ENCODE measurements at places on chromosomes 16 and 17.

DNA sequence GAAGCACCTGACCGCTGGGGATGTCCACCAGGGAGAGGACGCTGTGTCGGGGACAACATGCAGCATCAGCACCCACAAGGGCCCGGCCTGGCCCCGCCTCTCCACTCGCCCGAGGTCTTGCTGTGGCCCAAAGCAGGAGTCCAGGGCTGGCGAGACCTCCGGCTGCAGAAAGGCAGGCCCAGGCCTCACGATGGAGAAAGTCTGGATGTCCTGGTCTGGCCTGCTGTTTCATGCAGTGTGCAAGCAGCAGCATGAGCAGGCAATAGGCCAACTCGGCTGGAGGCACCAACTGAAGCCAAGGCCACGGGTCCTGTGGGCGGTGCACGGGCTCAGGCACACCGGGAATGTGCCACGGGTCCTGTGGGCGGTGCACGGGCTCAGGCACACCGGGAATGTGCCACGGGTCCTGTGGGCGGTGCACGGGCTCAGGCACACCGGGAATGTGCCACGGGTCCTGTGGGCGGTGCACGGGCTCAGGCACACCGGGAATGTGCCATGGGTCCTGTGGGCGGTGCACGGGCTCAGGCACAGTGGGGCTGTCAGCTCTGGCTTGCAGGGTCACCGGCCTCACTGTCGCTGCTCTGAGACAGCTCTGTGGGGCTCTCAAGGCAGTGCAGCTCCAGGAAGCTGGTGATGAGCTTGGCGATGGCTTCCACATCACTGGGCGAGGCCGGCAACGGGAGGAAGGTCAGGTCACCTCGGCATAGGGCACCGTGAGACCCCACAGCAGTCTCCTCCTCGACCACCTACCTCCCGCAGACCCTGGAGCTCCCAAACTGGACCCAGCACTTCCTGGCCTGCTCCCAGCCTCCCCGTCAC is 6.9 kb downstream of the CYBC1 start:
- DNase-seq, result no peak

- no peak for DNase-seq
Observed at GRCh38 chr16:74732707-74733350, 32.2 kb upstream of the MLKL start.

GRCh38 chr16:12092544-12092921 is 116.0 kb downstream of the SNX29 start:
- DNase-seq, result no peak

DNA sequence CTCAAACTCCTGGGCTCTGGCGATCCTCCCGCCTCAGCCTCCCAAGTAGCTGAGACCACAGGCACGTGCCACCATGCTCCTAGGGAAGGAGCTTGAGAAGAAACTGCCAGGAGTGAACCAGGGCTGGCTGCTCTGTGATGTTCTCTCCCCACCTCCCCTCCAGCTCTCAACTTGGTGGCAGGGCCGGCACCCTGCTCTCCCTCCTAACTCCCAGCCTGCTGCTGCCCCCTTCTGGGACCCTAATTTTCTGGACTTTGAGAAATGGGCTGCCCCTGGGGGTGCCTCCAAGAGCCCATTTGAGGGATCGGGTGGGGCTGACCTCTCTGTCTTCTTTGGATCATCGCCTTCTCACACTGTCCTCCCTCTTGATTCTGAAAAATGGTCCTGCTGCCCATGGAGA is 14.9 kb upstream of the STAT3 start:
- no peak for DNase-seq

GRCh38 chr16:11560701-11561453 is 25.8 kb downstream of the LITAF start:
- DNase-seq, result no peak

- no peak for DNase-seq
Observed at GRCh38 chr16:68335175-68335574, 24.4 kb downstream of the PRMT7 start.

- DNase-seq, result no peak
Observed at GRCh38 chr17:8128125-8128784, 4.3 kb upstream of the HES7 start.

GRCh38 chr17:29566473-29567303 is at the start of gene ABHD15:
ABHD15 (minus strand) TSS chr17:29567037; CDS start chr17:29566966, 71 bp downstream.
- DNase-seq, result peak; percentile 69

- DNase-seq, result no peak
Observed at GRCh38 chr17:11840052-11840451, 157.2 kb downstream of the ZNF18 start.

DNA sequence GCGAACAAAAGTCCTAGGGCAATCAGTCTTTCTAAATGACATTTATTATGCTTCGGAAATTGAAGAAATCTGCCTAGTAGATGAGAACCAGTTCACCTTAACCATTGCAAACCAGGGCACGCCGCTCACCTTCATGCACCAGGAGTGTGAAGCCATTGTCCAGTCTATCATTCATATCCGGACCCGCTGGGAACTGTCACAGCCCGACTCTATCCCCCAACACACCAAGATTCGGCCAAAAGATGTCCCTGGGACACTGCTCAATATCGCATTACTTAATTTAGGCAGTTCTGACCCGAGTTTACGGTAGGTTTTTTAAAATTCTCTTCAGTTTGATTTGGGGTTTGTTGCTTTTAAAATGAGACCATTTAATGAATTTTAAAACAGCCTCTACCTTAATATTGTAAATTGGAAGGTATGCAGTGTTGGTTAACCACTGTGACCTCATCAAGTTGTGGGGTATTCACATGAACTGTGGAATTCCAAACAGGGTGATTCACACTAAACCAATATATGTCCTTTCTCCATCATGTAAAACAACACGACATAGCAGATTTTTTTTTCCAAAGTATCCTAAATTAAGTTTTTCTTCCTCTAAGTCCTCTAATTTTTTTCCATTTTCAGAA is 6.2 kb upstream of the EVI2A start:
- DNase-seq, result no peak

- DNase-seq, result no peak
Observed at GRCh38 chr17:77811521-77811920, 147.0 kb upstream of the TNRC6C start.

GRCh38 chr16:57482845-57483545 is 3.3 kb downstream of the DOK4 start:
- no peak for DNase-seq

GRCh38 chr17:7686222-7687071 is 843 bp downstream of the TP53 start:
- DNase-seq, result peak; percentile 90

DNA sequence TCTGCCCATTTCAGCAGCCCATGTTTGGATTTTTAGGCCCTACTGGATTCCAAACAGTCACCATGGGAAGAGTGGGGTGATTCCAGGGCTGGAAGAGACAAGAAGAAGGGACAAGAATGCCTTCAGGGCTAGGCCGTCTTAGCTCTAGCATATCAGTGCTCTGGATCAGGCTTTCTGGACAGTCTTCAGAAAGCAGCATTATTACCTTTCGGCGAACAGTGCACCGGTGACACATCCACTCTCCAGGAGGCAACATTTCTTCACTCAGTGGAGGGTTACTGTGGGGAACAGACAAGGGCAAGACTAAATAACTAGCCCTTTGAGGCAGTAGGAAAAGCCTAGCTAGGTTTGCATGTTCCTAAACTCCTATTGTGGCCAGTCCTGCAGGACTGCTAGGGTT is 23.9 kb upstream of the DHRS13 start:
- DNase-seq, result no peak

DNA sequence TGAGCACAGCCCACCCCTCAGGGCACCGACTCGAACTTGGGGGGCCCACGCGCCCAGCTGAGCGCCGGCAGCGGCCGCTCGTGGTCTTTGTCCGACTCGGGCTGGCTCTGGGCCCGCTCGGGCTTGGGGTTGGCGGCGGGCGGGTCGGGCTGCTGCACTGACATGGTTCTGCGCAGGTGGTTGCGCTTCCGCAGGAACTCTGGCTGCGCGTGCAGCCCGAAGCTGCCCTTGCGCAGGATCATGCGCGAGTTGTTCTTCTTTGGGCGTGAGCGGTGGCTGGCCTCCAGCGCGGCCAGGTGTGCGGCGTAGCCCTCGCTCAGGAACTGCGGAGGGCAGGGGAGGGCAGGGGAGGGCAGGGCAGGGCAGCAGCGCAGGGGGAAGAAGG is 11.1 kb downstream of the PIMREG start:
- no peak for DNase-seq

DNA sequence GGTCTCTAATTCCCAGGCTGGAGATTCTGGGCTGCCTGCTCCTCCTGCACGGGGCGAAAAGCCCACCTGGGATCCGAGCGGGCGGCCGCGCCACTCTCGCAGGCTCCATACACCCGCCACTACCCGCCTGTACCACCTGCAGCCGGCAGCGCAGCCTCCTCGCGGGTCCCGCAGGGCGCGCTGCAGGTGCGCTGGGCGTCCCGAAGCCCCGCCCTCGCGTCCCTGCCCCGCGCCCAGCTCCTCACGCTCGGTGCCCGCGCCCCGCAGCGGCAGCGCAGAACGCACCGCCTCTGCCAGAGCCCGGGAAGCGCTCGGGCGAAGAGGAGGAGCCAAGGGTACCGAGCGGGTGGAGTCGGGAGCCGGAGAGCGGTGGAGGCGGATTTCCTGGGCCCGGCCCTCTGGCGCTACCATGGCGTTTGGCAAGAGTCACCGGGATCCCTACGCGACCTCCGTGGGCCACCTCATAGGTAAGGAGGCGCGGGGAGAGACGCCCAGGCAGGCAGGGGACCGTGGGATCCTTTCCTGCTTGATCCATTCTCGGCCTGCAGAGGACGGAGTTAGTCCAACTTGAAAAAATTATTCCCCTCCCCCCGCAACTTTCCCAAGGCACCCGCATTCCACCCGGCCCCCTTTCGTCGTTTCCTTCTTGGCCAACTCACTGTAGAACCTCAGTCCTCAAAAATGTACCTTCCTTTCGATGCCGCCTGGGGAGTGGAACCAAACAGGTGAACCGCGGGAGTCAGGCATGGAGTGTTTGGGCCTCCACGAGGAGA is at the start of gene TOM1L1:
Gene TOM1L1, plus strand, starts transcription at position 396 of the 773 bp plus-strand sequence. Its CDS starts 14 bp downstream, at position 410.
- DNase-seq, result peak; percentile 12

- no peak for DNase-seq
Observed at GRCh38 chr16:3694051-3694450, 23.3 kb downstream of the TRAP1 start.

DNA sequence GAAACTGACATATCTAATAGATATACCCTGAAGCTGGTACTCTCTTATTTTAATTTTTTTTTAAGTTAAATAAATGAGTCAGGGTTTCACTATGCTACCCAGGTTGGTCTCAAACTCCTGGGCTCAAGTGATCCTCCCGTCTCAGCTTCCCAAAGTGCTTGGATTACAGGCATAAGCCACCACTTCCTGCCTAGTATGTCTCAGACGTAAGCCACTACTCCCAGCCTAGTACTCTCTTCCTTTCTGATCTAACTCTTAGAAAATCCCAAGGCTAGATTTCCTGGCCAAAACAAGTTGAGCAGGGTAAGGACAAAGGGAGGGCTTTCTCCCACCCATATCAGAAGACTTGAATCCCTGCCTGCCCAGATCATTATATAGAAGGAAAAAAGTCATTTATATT is 33.7 kb downstream of the HOXB1 start:
- DNase-seq, result no peak

DNA sequence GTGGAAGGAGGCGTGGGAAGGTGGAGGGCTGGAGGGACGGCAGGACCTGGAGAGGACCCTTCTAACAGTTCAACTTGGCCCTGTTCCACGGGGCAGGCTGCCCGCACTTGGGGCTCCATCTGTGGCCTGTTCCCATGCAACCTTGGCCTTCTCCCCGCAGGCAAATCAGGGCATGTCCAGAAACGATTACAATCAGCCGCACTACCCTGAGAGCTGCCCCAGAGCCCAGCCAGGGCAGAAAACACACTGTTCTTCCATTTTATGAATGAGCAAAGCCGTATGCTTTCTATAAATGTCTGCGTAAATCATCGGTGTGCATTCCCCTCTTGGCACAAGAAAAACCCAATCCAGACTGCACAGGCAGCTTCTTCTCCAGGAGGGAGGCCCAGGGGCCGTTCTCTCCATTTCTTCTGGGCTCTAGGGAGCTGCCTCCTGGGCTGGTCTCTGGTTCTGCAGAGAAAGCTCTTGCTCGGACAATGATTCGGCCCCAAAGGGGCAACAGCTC is 228.7 kb downstream of the SOX9 start:
- DNase-seq, result no peak

DNA sequence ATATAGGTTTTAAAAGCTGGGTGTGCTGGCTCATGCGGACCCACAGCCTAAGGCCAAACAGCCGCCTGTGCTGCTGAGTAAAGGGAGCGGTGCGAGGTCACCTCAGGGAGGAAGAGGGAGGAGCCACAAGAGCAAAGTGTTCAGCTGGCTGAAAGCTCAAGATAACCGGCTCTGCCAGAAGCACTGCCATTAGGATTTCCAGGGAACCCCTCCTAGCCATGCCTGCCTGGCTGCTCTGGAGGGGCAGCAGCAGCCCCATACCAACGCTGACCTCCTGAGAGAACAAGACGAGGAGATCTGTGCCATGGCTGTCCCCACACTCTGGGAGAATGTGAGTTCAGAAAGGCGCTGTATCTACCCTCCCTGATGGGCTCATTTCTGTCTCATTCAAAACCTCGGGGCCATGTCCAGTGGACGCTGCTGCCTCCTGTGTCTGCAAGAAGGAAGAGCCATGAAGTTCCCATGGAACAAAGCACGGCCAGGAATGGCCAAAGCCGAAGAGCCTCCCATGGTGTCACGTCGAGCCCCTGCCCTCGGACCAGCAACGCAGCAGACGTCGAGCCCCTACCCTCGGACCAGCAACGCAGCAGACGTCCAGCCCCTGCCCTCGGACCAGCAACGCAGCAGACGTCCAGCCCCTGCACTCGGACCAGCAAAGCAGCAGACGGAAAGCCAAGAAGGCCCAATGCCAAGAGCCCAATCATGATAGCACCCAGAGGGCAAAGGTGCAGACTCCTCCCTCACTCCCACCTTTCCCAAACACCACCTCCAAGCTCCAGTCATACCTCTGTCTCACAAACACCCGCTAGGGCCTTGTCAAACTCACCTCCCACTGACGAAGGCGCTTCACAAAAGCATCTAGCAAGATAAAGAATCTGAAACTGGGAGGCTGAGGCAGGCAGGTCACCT is 107.0 kb downstream of the ANKRD11 start:
- DNase-seq, result no peak

GRCh38 chr16:56874800-56875199 is 9.8 kb downstream of the SLC12A3 start:
- no peak for DNase-seq

- DNase-seq, result no peak
Observed at GRCh38 chr17:12743046-12743445, 46.3 kb upstream of the ARHGAP44 start.

GRCh38 chr16:74999219-74999608 is 390 bp downstream of the ZNRF1 start:
- peak; percentile 40 for DNase-seq

- DNase-seq, result no peak
Observed at GRCh38 chr17:55768936-55769624, 18.2 kb downstream of the PCTP start.

DNA sequence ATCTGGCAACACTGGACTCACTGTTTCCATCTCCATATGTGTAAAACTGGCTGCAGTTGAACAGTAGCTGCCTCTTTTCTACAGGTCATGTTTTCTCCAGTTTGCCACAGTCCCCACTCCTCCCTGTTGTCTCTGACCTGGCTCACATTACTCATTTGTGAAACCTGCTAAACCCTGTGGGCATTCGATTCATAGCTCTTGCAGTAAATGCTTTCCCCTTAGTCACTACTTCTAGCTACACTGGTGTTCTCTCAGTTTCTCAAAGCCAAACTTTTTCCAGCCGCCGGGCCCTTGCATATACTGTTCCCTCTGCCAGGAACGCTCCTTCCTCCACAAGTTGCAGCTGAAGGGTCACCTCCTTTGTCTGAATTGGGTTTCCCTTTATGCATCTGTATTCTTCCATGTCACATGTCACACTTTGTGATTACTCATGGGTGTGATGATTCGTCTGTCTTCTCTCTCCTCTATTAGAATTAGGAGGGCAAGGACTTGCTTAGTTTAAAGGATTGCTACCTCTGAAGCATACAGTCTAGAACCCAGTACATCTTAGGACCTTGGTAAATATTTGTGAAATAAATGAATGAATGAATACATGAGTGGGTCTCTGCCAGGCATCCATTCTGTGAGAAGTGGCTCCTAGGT is 15.0 kb upstream of the MT4 start:
- no peak for DNase-seq

Data from globus pallidus (tissue), 1 donor.